ENCODE measurements at places on chromosomes 2 and 18.

- DNase-seq = peak; percentile 73
Measured at GRCh38 chr2:146321175-146321574, 1523.7 kb upstream of the ACVR2A start.

GRCh38 chr2:104434318-104434792 lies 419.6 kb upstream of the POU3F3 start:
- no peak for DNase-seq

DNA sequence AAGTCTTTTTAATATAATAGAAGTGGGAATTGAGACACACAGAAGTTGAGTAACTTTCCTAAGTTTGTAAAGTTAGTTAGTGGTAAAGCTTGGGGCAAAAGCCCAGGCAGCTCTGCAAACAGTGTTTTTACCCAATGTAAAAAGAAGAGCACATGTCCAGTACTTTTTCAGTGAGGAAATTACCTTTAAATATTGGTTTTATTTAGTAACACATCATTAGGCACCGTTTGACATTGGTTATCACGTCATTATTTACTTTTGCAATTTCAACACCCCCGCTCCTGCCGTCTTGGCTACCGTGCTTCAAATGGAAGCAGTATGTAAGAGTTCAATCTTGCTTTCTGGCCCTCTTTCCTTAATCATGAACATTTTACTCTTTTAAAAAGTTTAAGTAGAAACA lies 807.9 kb downstream of the EPHA4 start:
- no peak for DNase-seq

DNA sequence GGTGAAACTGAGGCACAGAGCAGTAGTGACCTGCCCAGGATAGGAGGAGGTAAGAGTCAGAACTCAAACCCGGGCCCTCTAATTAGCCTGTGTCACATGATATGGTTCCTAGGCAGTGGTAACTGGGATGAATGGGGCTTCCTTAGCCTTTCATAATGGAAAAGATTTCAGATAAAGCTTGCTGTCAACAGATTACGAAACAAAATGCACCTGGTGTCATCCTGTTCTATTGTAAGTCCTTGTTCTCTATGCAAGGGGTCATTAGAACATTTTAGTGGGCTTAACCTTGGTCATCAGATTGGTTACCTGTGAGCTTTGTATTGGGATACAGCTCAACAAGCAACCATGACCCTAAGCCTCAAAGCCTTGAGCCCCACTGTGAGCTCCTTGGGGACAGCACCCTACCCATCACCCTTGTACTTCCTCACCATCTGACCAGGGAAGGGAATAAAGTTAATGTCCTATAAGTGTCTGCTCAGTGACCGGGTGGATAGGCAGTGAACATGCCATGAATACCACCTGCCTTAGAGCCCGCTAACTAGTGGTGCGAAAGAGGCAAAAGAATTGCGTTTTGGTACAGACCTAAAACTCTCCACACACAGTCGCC lies 70.3 kb upstream of the RMDN2 start:
- DNase-seq = no peak

DNA sequence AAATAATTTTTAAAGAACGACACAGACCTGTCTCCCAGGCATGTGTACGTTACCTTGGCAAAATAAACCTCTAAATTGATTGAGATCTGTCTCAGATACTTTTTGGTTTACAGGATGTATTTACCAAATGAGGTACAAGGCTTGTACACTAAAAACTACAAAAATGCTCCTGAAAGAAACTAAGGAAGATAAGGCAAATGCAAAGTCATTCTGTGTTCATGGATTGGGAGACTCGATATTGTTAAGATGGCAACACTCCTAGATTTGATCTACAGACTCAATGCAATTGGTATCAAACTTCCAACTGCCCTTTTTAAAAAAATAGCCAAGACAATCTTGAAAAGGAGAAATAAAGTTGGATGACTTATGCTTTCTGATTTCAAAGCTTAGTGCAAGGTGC lies 11.5 kb upstream of the KCNE4 start:
- DNase-seq = no peak

DNA sequence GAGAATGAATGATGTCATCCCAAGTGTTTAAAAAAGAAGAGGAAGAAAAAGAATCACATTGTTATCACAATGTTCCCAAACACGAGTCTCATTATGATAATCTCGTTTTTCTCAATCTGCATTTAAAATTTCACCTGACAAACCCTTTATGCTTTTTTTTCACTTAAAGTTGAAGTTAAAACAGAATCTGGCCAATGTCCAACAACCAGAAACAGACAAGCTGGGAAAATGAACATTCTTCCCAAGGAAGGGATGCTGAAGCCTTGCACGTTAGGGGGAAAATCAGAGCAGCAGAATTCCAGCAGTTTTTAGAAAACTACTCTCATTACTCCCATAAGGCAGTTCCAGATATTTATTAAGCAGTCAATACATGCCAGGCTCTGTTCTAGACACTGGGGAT lies 245.3 kb downstream of the TMEM182 start:
- no peak for DNase-seq

DNA sequence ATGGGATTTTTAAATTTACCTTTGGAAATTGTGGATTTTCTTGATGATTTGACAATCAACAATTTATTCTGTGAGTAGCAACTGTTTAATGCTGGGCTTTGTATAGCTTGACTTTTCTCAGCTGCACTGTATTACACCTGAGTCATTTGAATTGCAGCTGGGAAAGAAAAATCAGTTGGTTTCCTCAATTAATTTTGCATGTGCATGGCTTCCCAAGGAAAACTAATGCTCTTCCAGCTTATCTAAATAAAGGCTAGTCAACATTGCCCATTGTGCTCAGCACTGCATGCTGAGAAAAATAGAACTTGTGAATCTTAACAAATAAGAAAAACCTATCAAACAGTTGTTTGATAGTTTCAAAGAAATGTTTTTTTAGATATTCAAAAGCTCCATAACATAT lies 268.3 kb upstream of the CDH20 start:
- DNase-seq = no peak

DNA sequence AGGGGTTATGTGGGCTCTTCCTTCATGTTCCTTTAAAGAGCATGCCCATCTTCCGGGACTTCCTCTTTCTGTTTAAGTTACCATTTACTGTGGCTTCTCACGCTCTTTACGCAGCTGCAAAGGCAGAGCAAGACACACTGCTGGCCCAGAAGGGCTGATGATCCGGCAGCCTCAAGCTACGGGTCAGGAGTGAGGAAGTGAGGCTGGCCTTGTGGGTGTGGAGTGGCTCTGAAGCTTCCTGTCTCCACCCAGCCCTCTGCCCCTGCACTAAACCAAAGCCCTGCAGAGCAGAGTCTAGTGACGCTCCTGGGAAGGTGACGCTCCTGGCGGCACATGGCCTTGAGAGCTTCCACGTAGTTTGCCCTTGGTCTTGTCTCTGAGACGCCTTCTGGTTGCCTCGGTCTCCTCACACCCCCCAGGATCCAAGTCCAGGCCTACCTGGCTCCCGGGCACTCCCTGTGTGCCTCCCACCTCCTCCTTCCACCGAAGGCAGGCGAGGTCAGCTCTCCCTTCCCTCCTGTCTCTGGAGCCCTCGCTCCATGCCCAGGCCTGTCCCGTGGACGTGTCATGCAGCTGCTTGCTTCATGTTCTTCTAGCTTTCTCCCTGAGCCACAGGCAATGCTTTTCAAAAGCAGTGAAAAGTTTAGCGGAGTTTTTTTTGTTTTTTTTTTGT lies 50.3 kb downstream of the ARL4C start:
- DNase-seq = peak; percentile 48

DNA sequence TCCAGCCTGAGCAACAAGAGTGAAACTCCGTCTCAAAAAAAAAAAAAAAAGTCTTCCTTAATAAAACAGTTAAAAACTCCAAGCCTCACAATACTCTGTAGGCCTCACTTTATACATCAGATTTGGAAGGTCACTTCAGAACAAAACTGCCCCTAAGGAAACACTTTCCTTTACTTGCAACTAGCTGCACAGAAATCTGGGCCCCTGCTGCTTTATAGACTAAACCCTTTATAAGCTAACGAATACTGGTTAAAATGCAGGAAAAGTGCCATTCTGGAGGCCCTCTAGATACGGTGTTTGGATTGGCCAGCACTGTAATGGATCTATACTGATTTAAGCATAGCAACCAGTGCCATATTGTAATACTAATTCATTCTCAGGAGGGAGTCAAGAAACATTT lies 1.5 kb downstream of the ABHD1 start:
- no peak for DNase-seq

GRCh38 chr18:470661-471501 lies 29.6 kb downstream of the COLEC12 start:
- DNase-seq = peak; percentile 81

DNA sequence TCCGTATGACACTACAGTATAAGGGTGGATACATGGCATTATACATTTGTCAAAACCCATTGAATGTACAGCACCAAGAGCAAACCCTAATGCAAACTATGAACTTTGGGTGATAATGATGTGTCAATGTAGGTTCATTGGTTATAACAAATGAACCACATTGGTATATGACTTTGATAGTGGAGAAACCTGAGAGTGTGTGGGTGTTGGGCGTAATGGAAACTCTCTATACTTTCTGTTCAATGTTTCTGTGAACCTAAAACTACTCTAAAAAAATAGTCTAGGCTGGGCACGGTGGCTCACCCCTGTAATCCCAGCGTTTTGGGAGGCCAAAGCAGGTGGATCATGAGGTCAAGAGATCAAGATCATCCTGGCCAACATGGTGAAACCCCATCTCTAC lies 6.5 kb upstream of the ACTG2 start:
- DNase-seq = no peak

GRCh38 chr18:3441290-3441689 lies 8.7 kb upstream of the TGIF1 start:
- peak; percentile 34 for DNase-seq

DNA sequence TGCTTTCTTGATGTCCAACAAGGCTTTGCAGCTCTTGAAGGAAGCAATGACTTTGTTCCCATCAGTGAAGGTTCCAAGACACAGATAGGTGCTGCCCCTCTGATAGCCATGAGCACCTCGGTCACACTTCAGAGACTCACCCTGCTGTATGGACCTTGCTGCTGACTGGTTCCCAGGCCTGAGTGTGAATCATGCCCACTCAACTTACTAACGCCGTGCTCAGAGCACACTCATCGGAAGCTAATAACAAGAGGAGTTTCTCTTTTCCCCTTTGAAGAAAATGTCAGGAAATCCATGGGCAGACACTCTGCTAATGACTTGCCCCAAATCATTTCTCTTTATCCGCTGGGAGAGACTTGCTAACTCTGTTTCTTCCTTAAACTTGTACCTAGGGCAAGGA lies 83.8 kb upstream of the ARL4C start:
- no peak for DNase-seq

GRCh38 chr2:1685078-1685956 lies 59.0 kb downstream of the PXDN start:
- DNase-seq = no peak

DNA sequence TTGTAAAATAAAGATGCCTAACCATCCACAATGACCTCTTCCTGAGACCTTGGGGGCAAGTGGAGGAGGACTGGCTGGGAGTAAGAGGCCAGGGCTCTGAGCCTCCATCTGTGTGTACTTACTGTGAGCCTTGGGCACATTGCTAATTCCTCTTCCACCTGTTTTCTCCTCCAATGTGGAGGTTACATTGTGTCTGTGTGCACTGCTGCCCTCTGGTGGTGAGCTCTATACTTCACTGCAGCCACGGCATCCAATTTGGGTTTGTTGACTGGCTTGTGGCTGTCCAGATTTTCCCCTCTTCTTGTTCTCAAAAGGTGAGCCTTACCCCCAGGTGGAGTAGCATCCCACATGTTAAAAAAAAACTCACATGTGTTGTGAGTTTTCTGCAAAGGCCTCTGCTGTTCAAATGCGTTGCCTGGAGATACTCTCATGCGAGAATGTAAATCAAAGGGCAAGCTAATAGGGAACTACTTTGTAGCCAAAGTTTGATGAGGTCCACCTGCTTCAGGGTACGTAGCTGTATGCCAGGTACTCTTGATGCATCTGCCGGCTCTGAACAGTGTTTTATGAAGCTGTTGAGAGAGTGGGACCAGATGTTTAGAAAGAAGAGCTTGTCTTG lies 80.8 kb downstream of the APOB start:
- peak; percentile 51 for DNase-seq

- no peak for DNase-seq
Measured at GRCh38 chr18:23694637-23695430, 5.6 kb downstream of the LAMA3 start.

DNA sequence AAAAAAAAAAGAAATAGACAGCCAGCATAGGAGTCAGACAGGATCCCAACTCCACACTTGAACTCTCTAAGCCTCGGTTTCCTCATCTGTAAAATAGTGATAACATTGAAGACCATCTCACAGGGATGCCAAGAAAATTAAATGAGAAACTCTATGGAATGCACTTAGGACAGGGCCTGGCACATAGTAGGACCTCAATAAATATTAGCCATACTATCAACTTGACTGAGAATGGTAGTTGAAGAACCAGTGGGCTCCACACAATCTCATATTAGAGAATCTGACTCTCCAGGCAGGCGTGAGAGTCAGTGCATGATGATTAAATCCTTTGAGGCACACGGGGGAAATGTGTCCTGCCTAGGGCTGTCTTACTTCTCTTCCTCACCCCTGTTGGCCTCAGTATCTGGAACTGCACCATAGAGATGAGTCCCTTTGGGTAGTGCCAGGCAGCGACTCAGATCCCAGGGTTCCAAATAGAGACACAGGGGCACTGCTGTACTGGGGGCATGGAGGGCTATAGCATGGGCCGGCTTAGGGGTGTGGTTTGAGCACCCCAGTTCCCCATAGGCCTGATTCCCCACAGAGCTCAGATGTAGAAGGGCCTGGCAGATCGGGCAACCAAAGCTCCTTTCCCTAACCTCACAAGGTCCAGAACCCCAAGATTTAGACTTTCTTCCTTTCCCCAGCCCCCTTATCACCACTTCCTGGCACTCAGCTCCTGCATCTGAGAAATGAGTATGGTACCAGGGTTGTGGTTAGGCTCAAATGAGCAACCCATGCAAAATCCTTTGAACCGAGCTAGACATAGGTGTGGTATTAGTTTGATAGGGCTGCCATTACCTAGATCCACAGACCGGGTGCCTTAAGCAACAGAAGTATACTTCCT lies 51.3 kb upstream of the CAB39 start:
- DNase-seq = no peak

- no peak for DNase-seq
Measured at GRCh38 chr18:3972291-3972930, 482.7 kb downstream of the DLGAP1 start.

- DNase-seq = peak; percentile 72
Measured at GRCh38 chr2:23351388-23352141, 33.4 kb upstream of the KLHL29 start.

DNA sequence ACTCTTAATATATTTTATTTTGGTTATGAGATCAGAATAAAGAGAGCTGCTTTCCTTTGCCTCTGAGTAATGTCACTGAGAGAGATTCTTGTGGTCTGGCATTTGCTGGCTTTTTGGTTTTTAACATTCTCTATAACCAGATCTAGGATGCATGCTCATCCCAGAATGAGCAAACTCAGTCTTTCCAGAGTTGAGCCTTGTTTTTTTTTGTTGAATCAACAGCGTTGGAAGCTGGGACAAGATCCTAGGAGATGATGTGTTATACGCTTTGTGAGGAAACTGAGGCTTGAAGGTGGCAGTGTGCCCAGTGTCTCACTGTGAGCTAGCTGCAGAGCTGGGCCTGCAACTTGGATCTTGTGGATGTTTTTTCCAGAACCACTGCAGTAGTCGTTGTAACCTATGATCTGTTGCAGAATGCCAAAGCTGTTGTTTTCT lies 19.5 kb downstream of the MYO1B start:
- DNase-seq = peak; percentile 83

Measured in iris pigment epithelial cell (primary cell).